ENCODE measurements at places on chromosomes 7 and 10. TPM values are rescaled to one million over a fixed set of nuclear protein-coding genes. Genes with fewer than 3 reads are reported as not detected.

GRCh38 chr7:83806538-83806937, 157.6 kb upstream of the SEMA3E start:
- no peak for DNase-seq

DNA sequence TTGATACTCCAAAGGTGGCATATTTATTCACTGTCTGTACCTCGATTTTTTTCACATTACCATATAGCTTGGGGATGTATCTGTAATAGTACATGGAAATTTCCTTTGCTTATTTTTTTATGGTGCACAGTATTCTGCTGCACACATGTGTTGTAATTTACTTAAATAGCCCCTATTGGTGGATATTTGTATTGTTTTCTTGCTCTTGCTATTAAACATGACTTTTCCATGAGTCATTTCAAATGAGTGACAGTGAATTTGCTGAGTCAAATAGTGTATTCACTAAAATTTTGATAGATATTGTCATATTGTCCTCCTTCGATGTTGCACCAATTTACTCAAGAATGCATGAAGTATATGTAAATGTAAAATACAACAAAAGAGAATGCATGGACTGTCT, 122.7 kb upstream of the STEAP4 start:
- DNase-seq: no peak

DNA sequence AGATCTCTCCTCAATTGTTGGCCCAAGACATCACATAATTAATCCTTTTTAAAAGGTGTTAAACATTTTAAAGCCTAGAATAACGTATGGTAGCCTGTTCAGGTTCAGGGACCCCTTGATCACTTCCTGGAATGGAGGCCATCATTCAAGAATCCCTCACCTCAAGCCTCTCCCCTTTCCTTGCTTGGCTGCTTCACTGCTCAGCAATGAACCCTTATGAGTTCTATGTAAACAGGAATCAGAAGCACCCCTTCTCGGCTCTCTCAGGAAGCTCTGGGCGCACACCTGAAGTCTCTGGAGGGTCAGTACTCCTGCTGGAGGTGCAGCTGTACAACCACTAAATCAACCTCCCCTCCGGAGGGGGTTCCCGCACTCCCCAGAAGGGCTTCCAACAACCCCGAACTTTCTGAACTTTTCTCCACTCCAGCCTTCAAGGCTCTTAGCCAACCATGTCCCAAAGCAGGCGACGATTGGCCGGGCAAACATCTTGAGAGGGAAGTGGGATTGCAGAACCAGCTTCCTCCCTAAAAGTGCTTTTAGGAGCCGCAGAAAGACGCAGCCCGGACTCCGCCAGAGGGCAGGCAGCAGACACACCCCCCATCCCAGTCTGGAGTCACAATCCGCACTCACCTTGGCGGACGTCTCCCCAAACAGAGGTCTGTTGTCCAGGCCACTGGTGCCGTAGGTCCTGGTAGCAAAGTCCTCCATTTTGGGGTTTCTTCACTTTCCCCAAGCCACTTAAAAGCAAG, 562 bp downstream of the TMEM243 start:
- DNase-seq: peak; percentile 50

- no peak for DNase-seq
These were observed 38.9 kb downstream of the HK1 start for GRCh38 chr10:69317175-69317604.

DNA sequence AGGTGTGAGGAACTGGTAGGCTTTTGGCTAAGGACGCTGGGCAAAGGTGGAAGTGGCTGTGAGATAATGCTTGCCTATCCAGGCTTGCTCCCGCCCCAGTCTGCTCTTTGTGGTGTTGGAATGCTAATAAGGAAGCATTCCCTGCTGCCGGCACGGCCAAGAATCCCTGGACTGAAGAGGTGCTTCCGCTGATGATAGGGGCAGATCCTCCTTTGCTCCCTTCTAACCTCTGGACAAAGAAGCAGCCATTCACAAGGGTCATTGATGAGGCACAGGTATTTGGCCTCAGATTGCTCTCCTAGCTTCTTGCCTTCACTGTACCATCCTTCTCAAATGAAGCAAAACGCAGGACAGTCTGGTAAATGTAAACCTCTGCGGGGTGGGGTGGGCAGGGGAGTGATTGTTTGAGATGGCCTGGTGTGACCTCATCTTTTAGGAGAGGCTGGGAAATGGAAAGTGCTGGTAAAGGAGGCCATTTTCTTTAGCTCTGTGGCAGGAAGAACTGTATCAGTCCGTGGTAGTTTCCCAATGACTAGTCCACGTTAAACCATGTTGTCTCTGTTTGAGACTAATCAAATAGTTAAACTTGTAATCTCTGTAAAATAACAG, 1.7 kb downstream of the PGAM1 start:
- DNase-seq: no peak

- no peak for DNase-seq
These were observed 595.9 kb downstream of the DNAJB6 start for GRCh38 chr7:157932498-157933218.

DNA sequence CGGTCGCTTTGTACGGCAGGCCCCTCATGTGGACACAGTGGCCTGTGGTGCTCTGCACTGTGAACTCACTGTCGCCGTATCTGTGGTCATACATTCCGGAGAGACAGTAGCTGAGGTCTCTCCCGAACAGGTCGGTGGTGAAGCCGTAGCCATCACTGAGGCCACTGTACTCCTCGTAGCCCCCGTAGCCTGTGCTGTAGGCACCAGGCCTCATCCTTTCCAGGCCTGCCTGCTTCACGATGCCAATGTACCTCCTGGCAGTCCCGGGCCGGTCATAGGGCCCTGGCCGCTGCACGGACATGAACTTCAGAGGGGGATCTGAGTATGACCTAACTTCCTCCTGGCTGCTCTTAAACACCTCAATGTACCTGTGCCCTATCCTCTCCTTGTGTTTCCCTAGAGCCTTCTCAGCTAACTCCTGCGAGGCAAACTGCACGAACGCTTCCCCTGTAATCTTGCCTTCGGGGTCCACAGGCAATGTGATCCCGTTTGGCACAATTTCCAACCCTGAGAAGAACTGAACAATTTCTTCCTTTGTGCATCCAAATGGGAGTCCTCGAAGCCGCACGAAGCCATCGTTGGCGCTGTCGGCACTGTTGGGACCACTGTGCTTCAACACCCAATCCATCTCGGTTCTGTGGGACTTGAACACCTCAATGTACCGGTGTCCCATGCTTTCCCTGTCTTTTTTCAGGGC, 15.7 kb downstream of the FXYD4 start:
- no peak for DNase-seq

DNA sequence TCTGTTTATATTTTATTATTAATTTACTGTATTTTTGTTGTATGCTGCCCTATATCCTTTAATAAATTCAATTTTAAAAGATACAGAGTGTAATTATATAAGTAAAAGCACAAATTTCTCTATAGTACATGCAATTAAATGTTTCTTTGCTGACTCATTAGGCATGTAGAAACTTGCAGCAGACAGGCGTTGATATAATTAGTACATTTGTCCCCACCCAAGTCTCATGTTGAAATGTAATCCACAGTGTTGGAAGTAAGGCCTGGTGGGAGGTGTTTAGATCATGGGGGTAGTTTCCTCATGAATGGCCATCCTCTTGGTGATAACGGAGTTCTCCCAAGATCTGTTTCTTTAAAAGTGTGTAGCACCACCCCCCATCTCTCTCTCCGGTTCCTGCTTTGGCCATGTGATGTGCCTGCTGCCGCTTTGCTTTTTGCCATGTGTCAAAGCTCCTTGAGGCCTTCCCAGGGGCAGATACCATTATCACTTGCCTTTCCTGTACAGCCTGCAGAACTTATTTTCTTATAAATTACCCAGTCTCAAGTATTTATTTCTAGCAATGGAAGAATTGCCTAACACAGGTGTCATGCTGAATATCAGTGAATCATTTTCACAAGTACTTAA, 63.7 kb downstream of the TSPAN12 start:
- DNase-seq: no peak

DNA sequence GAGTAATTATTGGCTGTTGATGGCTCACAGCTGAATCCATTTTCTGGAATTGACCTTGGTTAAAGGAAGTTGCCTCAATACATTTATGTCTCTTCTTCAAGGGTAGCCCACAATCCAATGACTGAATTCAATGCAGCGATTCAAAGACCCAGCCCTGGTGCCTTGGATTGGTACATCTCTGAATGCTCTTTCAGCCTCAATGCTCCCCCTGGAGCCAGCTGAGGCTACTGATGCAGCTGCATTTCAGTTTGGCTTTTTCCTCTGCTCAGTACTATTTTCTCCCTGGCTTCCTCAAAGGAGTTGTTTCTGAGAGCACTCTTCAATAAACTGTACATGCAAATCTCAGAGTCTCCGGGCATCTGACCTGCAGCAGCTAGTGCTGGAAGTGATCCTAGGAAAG, 633 bp upstream of the EBLN1 start:
- no peak for DNase-seq

The GIMAP8 gene
- total RNA-seq: 3.4 TPM

Data from dorsolateral prefrontal cortex (tissue), 122 donors.